ENCODE measurements at places on chromosomes 4 and X.

GRCh38 chr4:1404573-1405253, 1.5 kb downstream of the NKX1-1 start:
- DNase-seq, result peak; percentile 63

DNA sequence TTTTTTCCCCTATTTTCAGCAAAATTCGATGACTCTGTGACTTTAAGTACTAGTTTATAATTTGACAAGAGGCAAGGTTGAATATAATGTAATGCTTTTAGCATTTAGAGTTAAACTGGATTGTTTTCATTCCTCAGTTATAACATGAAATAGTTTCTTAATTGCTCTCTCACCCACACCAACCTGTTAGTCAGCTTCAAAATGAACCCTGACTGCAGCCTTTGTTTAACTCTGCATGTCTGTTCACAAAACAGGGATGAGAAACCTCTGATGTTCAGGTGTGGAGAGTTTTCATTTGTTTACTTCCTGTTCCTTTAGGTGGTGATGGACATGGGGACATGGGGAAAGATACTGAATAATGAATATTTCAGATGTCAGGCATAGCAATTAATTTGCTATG, 49.9 kb upstream of the MND1 start:
- no peak for DNase-seq

DNA sequence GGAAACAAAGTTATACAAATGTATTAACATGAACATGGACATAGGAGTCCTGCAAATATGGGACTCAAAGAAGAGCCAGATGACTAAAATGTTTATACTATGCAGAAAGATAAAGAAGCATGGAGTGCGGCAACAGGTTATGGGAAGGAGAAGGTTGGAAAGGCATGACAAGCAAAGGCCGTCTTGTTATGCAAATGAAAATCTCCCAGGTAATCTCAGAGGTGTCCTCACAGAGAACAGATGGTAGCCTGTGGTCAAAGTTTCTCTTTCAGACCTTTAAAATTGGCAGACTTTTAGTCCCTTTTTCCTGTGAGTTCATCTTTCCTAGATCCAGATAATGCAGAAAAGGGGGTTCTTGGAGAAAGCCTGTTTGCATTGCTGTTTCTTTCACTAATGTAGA, 116.4 kb upstream of the BEND4 start:
- no peak for DNase-seq

DNA sequence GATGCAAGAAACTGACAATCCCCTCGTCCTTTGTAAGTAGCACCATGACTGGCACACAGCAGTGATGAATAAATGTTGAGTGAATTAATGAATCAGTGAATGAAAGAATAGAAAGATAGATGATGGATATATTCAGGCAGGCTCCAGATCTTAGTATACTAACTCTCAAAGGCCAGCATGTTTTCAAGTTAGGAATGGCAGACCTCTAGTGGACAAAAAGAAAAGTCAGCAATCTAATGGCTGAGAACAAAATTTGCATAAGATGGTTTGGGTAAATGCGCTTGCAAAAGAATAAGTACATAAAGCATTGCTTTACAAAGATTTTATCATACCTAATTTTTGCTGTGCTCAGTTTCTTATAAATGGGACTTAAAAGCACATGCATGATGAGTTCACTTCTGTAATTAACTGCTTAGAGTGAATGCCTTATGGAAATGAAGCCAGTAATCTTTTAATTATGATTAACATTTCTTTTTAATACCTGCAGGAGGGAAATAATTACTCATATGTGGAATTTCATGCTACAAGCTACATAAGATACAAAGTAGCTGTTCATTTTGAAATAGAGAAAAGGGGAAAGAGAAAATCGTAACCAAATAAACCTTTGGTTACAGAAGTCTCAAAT, 126.9 kb upstream of the GPRIN3 start:
- peak; percentile 28 for DNase-seq

GRCh38 chr4:112214390-112215264, 17.0 kb upstream of the AP1AR start:
- peak; percentile 13 for DNase-seq

DNA sequence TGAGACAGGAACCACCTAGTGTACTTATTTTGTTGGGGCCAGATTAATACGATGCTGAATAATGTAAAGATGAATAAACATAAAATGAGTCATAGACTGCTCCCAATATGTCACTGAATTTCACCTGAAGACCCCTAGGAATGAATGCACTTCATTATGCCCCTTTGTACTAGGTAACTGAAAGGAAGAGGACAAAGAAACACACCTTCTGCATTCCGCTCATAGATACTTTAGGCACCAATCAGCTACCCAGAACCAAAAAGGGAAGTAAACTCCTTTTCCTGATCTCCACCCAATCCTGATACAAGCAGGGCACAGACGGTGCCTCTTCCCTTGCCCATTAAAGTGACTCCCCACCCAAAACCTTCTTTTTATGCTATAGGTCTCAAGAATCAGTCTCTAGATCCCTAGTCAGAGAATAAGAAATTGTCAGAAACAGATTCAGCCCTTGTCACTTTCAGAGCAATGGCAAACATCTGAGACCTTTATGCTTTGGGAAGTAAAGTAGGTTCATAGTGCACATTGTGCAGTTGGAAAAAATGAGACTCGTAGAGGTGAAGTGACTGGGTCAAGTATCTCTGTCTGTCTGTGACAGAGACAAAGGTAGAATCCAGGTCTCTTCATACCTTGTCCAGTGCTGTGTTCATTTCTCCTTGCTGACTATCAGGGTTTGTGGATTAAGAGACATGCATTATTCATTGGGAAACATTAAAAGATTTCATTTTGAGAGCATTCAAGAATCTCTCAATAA, 2.3 kb downstream of the GPR174 start:
- no peak for DNase-seq

GRCh38 chrX:153179131-153179530, at the start of gene MAGEA1:
Gene MAGEA1 (plus strand): TSS chrX:153179284. CDS start chrX:153182390, 3,106 bp downstream.
- no peak for DNase-seq

DNA sequence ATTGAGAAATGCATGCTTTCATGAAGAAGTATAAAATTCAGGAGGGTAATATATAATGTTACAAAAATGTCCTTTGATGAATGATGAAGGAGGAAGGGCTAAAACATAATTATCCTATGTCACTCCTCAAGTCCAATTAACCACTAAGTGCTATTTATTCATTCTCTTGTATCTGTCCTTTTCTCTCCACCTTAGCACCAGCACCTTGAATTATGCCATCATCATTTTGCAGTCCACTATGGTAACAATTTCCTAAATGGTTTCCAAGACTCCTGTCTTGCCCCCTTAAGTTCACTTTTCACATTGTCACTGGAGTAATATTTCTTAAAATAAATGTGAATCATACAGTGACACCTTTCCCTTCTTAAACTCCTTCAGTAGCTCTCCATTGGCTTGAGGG, 756.3 kb downstream of the STPG2 start:
- no peak for DNase-seq

GRCh38 chr4:84878546-84878945, 87.9 kb downstream of the WDFY3 start:
- no peak for DNase-seq

DNA sequence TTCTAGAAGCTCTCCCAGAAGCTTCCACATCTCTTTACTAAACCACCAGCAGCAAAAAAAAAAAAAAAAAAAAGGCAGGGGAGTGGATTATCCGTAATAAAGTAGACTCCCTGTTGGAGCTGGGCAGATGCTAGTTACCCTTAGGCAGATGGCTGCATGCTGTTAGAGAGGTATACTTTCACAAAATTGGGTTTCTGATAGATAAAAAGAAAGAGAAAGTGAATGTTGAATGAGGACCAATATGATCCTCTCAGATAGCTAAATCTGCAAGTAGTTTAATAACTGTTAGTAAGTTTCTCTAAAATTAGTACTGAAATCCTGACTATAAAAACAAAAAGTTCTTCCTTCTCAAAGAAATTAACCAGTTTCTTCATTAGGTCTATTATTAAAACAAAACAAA, 195.4 kb downstream of the ANAPC10 start:
- DNase-seq, result no peak

DNA sequence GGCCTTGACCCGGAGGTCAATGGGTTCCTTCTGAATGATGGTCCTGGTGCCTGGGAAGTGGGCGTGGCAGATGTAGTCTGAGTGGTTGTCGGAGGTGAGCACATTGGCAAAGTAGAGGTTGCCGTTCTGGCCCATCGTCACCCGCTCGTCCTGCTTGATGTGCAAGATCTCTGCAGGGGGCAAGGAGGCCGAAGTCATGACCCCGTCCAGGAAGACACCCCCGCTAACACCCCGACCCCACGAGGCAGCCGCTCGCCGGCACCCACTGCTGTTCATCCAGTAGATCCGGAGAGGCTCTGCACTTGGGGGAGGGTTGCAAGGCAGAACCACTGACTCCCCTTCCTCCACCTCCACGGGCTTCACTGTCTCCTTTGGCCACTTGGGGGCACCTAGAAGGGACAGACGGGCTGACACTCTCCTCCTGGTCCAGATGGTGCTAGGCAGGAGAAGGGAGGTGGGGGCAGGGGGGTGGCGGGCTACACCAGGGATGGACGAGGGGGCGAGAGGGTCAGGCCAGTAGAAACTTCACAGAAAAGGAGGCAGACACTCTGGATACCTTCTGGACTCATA, 15.1 kb downstream of the L1CAM start:
- DNase-seq, result no peak

- no peak for DNase-seq
These were observed 38.1 kb downstream of the HELQ start for GRCh38 chr4:83417566-83417965.

- DNase-seq, result no peak
These were observed 10.0 kb downstream of the CLCN4 start for GRCh38 chrX:10166731-10167151.

DNA sequence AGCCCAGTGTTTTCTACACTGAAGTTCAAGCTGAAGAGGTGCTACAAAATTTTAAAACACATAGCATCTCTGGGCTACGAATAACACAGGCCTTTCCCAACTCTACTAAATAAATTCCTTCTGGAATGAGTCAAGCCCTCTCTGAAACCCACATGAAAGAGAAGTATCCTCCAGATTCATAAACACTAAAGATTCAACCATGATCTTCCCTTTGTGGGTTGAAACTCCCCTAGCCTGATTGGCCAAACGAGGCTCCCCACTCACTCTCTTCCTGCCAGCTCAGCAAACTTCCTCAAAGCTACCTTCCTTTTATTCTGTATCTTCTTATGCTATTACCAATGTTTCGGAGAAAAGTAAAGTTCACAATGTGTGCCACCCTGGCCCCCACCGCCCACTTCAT, 95.4 kb downstream of the NKX6-1 start:
- DNase-seq, result no peak

Data from iPS-NIHi11 (cell line).